ENCODE measurements at places on chromosomes 2 and 18. TPM values are rescaled to one million over a fixed set of nuclear protein-coding genes. Genes with fewer than 3 reads are reported as not detected.

Gene SLC4A5
- 0.57 TPM for total RNA-seq

Gene LBX2
- 0.15 TPM for total RNA-seq

Gene SYT4
- not detected for total RNA-seq

Gene IL36RN
- total RNA-seq = not detected

Gene C2orf78
- not detected for total RNA-seq

Gene LYG2
- not detected for total RNA-seq

Gene SERPINB5
- not detected for total RNA-seq

GRCh38 chr2:209091056-209091455, 332.8 kb upstream of the MAP2 start:
- H3K27ac ChIP-seq = no peak overlapping the region
- no peaks in the 10 kb centered on the region for H3K4me1 ChIP-seq
- DNase-seq = no peak
- no peaks in the 10 kb centered on the region for H3K27me3 ChIP-seq
- H3K4me3 ChIP-seq = no peak overlapping the region

DNA sequence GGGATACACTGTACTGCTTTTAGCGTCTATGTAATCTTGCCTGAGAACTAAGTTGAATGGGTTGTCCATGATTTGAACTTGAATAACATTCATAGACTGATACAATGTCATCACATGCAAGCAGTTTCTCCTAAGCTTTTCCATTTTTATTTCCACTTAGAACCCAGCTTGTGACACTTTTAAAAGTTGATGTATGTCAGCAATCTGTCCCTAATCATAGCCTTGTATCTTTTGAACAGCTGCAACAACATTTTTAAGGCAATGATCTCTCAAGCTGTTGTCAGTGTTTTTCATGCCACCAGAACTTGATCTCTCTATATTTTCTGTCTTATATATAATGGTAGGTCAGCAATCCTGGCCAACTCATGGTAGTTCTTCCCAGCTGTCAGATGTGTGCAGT, 185.0 kb downstream of the DOK6 start:
- no peaks in the 10 kb centered on the region for H3K4me1 ChIP-seq
- no peaks in the 10 kb centered on the region for H3K27me3 ChIP-seq

- H3K36me3 ChIP-seq = no peaks in the 10 kb centered on the region
- H3K4me3 ChIP-seq = no peak overlapping the region
- DNase-seq = no peak
- H3K4me1 ChIP-seq = peaks cover 17% of the 10 kb centered on the region
- no peaks in the 10 kb centered on the region for H3K27me3 ChIP-seq
Observed at GRCh38 chr2:46973673-46974072, 58.1 kb upstream of the MCFD2 start.

DNA sequence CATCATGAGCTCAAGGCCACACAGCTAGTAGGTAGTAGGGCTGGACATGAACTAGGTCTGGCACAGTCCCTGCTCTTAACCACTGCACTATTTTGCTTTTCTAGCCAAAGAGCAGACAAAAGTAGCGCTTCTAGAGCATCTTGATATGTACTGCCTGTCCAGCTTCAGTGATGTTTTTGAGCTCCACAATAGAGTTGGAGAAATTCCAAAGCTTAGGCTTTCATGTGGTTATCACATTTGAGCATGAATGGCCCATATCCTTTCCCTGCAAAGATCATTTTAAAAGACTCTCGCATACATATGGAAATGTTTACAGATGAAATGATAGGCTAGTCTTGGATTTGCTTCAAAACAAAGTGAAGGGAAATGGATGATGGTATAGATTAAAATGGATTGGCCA, 128.7 kb downstream of the MAP3K20 start:
- DNase-seq = no peak
- H3K27me3 ChIP-seq = no peaks in the 10 kb centered on the region

DNA sequence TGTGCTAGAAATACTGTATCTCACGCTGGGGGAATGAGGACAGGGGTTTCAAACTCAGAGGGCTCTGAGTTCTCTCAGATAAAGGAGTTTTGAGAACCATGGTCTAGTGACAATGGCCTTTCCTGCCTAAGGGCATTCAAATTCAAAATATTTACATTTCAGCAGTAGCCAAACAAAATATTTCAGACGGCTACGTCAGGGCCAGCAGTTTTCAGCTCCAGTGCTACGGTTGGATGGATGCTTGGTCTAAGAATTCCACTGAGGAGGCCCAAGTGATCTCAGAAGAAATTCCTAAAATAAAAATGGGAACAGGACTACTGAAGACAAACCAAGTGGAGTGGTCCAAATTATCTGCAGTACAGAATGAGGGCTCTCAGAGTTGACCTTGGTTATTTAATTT, 41.1 kb upstream of the SCG2 start:
- no peak for DNase-seq
- H3K4me1 ChIP-seq = no peaks in the 10 kb centered on the region
- H3K4me3 ChIP-seq = no peak overlapping the region
- H3K27me3 ChIP-seq = no peaks in the 10 kb centered on the region

GRCh38 chr2:196610796-196611195, 28.7 kb upstream of the CCDC150 start:
- H3K27me3 ChIP-seq = no peaks in the 10 kb centered on the region
- no peaks in the 10 kb centered on the region for H3K36me3 ChIP-seq
- H3K27ac ChIP-seq = no peak overlapping the region
- H3K4me3 ChIP-seq = no peak overlapping the region
- H3K4me1 ChIP-seq = no peaks in the 10 kb centered on the region
- no peak for DNase-seq

- no peaks in the 10 kb centered on the region for H3K27me3 ChIP-seq
- no peaks in the 10 kb centered on the region for H3K4me1 ChIP-seq
- DNase-seq = no peak
- H3K4me3 ChIP-seq = no peak overlapping the region
- H3K36me3 ChIP-seq = no peaks in the 10 kb centered on the region
Observed at GRCh38 chr18:25145731-25146511, 206.0 kb downstream of the ZNF521 start.

- no peaks in the 10 kb centered on the region for H3K4me1 ChIP-seq
- no peak overlapping the region for H3K4me3 ChIP-seq
- no peaks in the 10 kb centered on the region for H3K27me3 ChIP-seq
- no peak for DNase-seq
- no peaks in the 10 kb centered on the region for H3K36me3 ChIP-seq
Observed at GRCh38 chr2:122021941-122022340, 266.5 kb downstream of the TSN start.

DNA sequence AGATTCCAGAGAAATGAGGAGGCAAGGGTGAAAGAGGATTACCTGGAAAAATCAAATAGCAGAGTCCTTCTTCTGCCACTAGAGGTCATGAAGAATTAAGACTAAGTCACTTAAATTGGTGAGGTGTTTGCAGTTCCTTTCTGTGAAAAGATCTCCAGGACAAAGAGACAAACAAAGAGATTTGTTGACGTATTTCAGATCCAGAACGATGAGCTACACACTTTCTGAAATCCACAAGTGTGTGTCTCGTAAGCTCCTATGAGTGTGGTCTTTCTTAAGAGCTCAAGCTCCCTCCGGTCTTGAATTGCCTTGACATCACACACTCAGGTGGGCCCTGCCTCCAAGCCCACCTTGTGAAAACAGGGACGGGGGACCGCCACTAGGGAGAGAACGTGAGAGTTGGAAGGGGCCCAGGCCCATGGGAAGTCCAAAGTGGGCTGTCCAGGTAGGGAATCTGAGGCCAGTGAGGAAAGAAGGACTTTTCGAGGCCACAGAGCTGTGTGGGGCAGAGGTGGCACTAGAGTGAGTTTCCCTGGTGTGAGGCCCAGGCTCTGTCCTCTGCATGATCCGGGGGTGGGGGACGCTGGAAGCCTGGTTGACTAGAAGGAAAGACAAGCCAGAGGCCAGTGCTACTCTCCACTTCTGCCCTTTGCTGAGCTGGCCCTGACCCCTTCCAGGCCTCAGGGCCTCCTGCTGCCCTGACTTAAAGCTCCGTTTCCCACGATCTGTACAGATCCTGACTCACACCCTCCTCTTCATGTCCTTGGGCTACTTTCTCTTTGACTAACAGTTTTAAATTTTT, 168.1 kb upstream of the NCK2 start:
- H3K4me3 ChIP-seq = no peak overlapping the region
- no peak overlapping the region for H3K27ac ChIP-seq
- H3K27me3 ChIP-seq = no peaks in the 10 kb centered on the region
- H3K36me3 ChIP-seq = no peaks in the 10 kb centered on the region
- no peak for DNase-seq

- H3K27ac ChIP-seq = peak overlapping the region; percentile 82
- peak overlapping the region; percentile 6 for H3K4me3 ChIP-seq
- no peak for DNase-seq
- no peaks in the 10 kb centered on the region for H3K36me3 ChIP-seq
- H3K27me3 ChIP-seq = no peaks in the 10 kb centered on the region
- H3K4me1 ChIP-seq = peaks cover 19% of the 10 kb centered on the region
Observed at GRCh38 chr2:197800091-197800490, 4.3 kb upstream of the PLCL1 start.

DNA sequence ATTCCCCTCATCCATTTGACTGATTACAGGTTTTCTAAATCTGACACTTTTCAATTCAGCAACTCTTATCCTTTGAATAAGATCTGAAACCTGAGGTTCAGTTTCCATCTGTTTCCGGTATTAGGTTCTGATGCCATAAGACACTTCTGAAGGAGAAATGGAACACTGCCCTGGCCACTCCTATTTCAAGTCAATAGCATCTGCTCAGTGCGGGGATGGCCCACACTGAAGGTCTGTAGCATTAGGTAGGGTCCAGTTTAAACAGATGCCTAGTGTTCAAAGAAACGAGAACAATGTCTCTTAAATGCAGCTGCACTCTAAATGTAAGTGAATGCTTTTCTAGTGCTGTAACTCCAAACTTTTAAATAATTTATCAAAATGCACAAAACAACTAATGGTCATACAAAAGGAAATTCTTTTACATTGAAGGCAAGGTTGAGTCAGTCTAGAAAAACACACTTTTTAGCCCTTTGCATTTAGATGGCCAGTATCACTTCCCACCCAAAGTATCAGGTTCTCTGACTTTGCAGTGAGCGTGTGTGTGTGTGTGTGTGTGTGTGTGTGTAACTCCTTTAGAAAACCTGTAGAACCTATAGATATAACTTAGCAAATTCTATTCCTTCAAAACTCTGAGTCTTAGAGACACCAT, 78.2 kb downstream of the STK39 start:
- no peaks in the 10 kb centered on the region for H3K27me3 ChIP-seq
- no peak overlapping the region for H3K4me3 ChIP-seq
- H3K4me1 ChIP-seq = no peaks in the 10 kb centered on the region
- no peak for DNase-seq
- no peaks in the 10 kb centered on the region for H3K36me3 ChIP-seq
- H3K27ac ChIP-seq = no peak overlapping the region

DNA sequence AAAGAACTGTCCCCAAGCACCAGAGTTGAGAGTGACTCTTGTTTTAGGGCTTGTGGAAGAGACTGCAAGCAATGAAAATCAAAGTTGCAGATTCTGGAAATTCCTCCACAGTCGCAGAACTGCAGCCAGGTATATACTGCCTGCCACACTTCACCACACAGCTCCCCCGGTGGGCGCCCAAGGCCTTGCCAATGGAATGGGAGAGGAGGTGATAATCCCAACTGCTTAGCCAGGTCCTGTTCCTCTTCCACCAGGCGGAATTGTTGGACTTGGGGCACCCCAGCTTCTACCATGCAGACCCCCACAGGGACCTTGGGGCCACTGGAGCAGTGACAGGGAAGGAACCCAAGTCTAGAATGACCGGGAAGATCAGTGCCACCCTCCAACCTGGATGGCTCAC, 4.8 kb upstream of the PDIA6 start:
- H3K4me3 ChIP-seq = no peak overlapping the region
- no peak for DNase-seq
- H3K36me3 ChIP-seq = no peaks in the 10 kb centered on the region
- no peak overlapping the region for H3K27ac ChIP-seq
- peaks cover 3% of the 10 kb centered on the region for H3K4me1 ChIP-seq

DNA sequence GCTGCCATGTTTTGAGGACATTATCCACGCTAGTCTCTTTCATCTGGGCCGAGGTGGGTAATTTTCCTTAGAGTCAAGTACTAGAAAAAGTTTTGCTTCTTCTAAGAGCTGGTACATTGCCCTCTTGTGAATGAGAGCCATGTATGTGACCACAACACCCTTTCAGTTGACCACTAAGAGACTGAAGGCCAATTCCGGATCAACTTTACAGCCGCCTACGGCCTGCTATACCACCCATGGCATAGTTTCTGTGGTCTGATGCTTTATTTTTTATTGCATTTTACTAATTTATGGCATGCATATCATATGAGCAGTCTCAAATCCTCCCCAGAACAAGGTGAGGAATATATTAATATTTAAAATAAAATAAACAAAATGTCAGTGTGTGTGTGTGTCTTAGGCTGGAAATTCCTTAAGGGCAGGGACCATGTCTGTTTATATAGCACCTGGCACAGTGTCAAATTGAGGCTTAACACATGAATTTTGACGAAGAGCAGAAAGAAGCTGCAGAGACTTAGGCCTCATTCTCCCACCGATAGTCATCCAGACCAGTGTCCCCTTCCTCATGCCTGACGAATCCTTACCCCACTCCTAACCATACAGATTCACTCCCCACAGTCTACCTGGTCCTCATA, 35.4 kb downstream of the PSD4 start:
- H3K4me3 ChIP-seq = no peak overlapping the region
- H3K27ac ChIP-seq = no peak overlapping the region
- no peaks in the 10 kb centered on the region for H3K36me3 ChIP-seq
- no peaks in the 10 kb centered on the region for H3K27me3 ChIP-seq

DNA sequence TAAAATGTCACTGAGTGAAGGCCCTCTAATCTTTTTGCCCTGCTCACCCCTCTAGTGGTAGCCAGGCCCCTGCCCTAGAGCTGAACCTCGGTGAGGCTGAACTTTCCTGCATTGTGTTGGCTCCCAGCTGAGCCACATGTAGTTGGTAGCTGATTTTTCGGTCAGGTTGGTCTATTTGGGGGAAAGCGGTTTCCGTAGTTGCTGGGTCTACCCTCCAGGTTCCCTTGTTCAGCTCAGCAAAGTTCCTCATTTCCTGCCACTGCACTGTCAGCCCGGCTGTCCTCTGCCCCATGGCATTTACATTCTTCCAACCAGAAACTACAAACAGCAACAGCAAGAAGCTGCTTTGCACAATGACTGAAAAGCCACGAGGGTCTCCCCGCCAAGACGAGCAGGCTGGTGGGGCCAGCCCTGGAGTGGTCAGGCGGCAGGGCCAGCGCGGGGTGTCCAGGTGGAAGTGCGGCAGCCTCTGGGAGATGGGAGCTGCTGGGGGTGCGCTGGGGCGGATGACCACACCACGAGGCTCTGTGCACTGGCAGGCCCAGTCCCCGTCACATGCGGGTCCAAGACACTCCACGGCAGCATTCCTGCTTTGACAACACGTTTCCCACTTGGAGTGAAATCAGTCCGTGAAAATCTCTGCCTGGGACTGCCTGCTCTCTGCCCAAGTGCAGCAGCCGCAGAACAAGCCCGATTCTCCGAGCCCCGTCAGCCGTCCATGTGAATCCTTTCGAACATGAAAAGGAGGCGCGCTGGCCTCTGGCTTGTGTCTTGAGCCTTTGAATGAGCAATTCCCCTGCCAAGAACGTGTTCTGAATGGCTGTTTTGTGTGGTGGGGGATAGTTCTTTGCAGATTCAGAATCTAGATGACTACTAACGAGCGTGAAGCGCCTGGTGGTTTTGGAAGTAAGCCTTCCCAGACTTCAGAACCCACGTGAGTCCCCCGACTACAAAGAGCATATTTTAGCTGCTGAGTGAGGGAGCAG, 159.4 kb downstream of the ASB1 start:
- no peak for DNase-seq
- H3K27ac ChIP-seq = no peak overlapping the region
- no peaks in the 10 kb centered on the region for H3K27me3 ChIP-seq
- H3K4me1 ChIP-seq = no peaks in the 10 kb centered on the region
- no peak overlapping the region for H3K4me3 ChIP-seq
